ENCODE measurements at places on chromosomes 3 and 15.

GRCh38 chr3:160038862-160039562, 50.4 kb downstream of the IL12A start:
- peak; percentile 34 for DNase-seq

DNA sequence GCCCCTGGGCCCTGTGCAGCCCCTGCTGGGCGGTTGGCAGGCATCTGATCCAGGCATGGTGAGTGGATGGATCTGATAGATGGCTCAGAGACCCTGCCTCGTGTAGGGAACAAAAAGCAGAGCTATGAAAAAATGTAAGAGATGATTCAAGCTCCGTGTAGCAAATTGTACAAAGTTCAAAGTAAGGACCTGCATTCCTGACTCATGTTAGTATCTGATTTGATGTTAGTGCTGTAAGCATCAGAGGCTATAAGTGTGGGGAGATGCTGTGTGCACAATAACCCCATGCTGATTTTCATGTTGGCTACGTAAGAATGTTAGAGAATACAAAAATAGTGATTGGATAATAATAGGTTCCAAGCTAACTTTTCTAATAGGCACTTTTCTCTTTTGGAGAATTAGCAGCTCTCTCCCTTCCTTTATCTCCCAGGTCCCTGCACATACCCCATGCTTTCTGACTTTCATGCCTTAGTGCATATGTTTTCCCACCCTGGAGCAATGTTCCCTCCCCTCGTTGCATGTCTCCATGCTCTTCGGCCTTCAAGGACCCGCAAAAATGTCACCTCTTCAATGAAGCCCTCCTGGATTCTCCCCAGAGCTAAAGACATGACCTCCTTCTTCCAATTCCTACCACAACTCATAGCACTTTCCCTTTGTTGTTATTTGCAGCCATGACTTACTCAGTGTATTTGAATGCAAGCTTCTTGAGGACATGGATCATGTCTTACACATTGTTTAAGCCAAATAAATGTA, 1.6 kb downstream of the CCR9 start:
- no peak for DNase-seq

DNA sequence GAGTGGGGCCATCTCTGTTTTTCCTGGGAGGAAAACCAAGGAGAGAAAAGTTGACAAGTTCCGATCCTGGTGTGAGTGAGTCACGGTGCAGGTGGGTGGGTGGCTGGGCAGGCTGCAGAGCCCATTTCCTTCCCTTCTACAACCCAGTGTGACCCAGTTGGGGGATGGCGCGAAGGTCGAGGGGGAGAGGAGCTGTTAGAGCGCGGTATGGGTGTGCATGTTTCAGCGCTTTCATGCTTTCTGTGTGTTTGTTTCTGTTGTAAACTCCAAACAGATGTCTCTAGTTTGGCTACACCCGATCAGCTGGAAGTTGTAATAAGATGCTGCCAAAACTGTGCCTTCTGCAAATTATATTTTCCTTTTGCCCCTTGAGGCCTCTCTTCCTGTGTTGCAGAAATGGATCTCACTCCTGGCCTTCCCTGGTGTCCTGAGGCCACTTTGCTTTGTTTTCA, 3.8 kb downstream of the FAM43A start:
- DNase-seq = peak; percentile 41

DNA sequence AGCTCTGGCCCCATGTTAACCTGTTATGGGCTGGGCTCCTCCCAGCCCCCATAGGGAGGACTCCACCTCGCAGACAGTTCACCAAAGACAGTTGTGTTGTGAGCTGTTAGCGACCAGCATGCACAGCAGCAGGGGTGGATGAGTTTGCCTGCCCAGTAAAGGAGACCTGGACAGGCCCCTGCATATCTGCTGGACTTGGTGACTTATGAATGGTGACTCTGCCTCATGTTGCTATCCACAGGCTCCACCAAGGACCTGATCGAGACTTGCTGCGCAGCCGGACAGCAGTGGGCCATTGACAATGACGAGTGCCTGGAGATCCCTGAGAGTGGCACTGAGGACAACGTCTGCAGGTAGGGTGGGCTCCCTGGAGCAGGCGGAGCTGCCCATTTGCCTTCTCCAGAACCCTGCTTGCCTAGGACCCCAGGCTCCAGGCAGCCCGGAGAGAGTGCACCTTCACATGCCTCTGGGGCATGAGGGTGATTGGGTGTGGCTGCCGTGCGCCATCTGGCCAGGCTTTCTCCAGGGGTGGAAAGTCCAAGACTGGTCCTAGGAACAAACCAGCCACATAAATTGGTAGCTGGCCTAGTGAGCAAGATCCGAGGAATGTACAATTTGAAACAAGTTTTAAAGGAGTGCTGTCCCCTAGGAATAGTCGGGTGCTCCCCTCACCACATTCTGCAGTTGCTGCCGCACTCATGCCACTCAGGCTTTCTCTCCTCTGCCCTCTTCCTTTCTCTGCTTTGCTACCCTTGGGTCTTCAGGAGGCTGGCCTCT, 59.1 kb downstream of the FBLN2 start:
- no peak for DNase-seq

- DNase-seq = peak; percentile 68
Measured at GRCh38 chr15:26891448-26892181, 24.8 kb downstream of the GABRA5 start.

- no peak for DNase-seq
Measured at GRCh38 chr3:69426967-69427304, 41.0 kb upstream of the FRMD4B start.
